Stimulated activated CD8-positive, alpha-beta memory T cell treated with anti-CD3 and anti-CD28 coated beads, Interleukin-15, amount 100 ng/mL, for 24 hours (primary cell): ENCODE measurements at places on chromosomes 4 and X.

- DNase-seq = no peak
Measured at GRCh38 chrX:74242484-74243138, 61.4 kb upstream of the ZCCHC13 start.

GRCh38 chrX:22424919-22425318 is 152.2 kb downstream of the CBLL2 start:
- no peak for DNase-seq

- DNase-seq = no peak
Measured at GRCh38 chr4:67344594-67345380, 200.5 kb downstream of the CENPC start.

DNA sequence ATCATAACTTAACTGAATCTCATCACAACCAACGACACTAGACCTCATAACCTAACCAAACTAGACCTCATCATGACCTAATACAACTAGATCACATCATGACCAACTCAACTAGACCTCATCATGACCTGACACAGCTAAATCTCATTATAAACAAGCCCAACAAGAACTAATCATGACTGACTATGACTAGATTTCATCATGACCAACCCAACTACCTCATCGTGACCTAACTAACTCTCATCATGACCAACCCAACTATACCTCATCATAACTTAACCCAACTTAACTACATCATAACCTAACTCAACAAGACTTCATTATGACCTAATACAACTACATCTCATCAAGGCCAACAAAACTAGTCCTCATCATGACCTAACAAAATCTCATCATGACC is 86.8 kb downstream of the DHRSX start:
- no peak for DNase-seq

GRCh38 chrX:23901805-23902204 is 5.9 kb downstream of the APOO start:
- DNase-seq = no peak

GRCh38 chrX:31091819-31092218 is 20.0 kb upstream of the FTHL17 start:
- DNase-seq = no peak

DNA sequence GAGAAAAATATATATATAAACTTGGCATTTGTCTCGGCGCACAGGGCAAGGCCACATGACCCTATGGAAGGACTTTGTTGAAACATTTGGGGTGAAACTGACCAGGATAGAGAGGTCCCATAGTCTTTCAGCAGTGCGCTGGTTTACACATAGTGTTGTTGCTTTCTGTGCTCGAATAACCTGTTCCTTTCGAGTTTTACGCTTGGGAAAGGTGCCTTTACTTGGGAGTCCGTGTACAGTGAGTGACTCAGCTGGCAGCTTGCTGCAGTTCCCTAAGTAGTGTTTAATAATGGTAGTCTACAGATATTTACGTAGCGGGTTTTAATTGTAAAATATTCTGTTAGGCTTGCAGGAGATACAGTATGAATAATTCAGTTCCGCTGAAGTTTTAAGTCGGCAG is 578 bp downstream of the APOOL start:
- no peak for DNase-seq

DNA sequence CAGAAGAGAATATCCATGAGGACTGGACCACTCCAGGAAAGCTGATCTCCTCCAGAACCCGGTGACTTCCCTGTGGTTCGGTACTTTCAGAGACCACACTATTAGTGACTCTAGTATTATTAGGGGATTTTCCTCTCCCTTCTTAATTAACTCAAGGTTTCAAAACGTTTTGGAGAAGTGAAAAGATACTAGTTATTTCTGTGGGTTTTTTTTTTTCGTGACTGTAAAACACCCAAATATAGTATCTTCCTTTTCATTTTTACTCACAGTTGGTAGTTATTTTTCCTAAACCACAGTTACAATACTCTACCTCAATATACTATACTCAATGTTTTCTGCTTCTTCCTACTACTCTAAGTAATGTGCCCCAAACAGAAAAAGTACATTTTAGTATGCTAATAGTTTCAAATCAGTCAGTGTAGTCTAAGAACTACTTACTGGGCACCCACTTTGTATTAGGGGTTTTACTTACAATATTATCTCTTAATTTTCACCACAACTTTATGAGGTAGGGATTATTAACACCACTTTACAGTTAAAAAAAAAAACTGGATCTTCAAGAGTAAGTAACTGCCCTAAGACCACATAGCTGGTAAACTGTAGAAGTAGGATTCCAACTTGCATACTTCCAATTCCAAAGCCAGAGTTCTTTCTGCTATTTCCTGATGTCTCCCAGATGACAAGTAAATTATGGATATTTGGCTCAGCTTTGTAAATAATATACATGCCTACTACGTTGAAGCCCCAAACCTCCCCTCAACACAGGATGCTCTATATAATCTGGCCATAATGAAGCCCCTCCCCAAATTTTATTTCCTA is 45.0 kb downstream of the SLC9A7 start:
- DNase-seq = no peak

DNA sequence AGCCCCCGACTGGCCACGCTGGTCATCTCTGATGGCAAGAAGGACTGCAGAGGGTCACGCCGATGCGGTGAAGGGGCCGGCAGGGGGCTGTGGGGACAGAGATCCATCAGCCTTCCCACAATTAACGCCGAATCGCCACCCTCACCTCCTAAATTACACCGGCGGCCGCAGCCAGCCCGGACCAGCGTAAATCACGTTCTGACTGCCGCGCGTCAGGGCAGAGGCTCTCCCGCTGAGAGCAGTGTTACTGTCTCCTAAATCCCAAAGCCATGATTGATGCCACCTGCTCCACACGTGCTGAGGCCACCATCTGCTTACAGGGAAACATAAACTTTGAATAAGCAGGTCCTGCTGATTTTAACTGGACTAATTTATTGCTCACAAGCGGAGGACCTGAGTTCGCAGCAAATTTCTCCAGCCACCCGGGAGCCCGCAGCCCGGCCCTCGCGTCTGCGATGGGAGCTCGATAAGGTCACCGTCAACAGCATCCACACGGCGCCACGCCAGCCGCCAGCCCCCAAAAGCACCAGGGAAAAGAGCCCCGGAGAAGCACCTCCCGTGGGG is 127.3 kb upstream of the NKX1-1 start:
- DNase-seq = no peak

- no peak for DNase-seq
Measured at GRCh38 chr4:184471881-184472613, 2.3 kb downstream of the IRF2 start.

- DNase-seq = no peak
Measured at GRCh38 chr4:114286262-114286810, 306.9 kb upstream of the ARSJ start.

- no peak for DNase-seq
Measured at GRCh38 chr4:152947311-152947710, 11.2 kb downstream of the FHDC1 start.

- no peak for DNase-seq
Measured at GRCh38 chr4:155241664-155242063, 33.2 kb downstream of the NPY2R start.

- no peak for DNase-seq
Measured at GRCh38 chr4:70761276-70761816, 39.6 kb downstream of the RUFY3 start.

GRCh38 chr4:154399259-154399974 is 92.2 kb downstream of the DCHS2 start:
- DNase-seq = no peak

- DNase-seq = no peak
Measured at GRCh38 chrX:148788449-148788848, 288.0 kb downstream of the AFF2 start.

- no peak for DNase-seq
Measured at GRCh38 chrX:12843061-12843667, 23.7 kb upstream of the TLR7 start.

GRCh38 chrX:138859421-138859820 is 147.9 kb upstream of the FGF13 start:
- no peak for DNase-seq

DNA sequence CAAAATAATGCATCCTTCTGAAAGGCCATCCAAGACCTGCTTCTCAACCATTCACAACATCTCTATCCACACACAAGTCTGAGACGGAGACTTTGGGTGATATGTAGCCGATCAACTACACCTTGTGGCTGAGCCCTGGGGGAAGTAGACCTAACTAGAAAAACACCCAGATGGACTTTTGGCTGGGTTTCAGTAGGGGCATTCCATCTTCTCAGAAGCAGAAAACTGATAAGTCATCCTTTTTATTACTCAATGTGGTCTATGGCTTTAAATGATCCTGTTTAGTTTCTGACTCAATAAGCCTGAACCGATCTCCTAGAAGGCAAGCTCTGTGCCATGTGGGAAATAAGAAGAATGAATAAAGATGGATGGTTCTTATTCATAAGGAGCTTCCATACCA is 82.5 kb upstream of the AFF2 start:
- no peak for DNase-seq

DNA sequence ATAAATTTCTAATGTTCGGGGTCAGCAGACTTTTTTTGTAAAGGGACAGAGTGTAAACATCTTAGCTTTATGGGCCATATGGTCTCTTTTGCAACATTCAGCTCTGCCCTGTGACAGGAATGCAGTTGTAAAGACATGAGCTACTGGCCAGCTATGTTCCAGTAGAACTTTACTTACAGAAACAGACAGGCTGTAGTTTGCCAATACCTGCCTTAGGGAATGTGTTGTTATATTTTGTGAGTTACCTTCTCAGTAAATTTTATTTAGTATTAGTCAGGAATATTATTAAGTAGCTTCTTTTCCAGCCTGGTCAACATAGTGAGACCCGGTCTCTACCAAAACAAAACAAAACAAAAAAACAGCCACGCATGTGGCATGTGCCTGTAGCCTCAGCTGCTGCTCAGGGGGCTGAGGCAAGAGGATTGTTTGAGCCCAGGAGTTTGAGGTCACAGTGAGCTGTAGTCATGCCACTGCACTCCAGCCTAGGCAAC is 48.7 kb downstream of the HTT start:
- no peak for DNase-seq

DNA sequence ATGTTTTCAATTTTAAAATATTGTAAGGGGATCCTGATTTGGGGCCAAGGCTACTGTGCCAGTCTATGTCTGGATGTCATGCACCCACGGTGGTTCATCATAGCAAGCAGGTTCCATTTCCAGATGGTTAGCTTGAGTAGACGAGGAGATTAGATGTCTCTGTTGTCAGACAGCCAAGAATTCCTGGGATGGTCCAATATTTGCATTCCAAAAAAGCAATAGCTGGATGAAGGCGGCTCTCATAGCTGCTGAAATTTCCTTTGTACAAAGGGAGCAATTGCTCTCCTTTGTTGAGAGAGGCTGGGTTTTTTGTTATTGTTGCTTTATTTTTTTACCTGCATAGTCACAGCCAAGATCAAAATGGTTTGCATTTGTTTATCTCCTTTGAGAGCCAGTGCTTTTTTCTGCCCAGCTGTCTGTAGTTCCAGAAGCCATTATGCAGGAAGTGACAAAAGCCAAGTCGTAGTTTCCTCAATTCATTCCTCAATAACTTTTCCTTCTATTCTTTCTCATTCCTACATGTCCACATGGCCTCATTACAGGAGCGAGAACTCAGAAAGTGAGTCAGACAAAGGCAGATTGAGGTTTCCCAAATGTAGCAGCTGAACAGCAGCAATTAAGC is 107.9 kb downstream of the MMRN1 start:
- no peak for DNase-seq

DNA sequence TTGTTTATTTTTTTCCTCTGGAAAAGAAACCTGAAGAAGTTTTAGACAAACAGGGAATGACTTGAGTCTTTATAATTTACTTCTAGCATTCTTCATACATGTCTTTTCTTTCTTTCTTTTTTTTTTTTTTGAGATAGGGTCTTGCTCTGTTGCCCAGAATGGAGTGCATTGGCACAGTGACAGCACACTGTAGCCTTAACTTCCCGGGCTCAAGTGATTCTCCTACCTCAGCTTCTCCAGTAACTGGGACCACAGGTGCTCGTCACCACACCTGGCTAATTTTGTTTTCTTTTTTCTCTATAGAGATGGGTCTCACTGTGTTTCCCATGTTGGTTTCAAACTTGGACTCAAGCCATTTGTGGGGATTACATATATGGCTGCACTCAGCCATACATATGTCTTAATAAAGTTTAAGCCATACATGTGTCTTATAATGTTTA is 71.8 kb downstream of the RAPGEF2 start:
- DNase-seq = no peak

GRCh38 chr4:10091531-10092181 is 24.9 kb downstream of the WDR1 start:
- no peak for DNase-seq

- no peak for DNase-seq
Measured at GRCh38 chr4:186943411-186943810, 219.8 kb upstream of the FAT1 start.

DNA sequence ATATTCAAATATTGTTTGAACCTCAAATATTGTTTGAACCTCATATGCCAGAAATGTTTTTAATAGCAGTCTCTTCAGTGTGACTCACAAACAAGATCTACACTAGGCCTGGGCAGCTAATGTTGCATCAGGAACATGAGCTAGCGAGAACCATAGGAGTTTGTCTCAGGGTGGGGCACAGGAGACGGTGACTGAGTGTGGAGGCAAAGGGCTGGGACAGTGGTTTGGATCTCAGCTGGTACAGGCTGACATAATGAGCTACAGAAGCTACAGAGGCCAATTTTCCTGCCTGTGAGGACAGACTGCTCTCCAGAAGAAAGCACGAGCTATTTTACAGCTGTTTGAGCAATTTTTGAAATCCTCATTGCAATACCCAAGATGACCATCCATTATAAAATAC is 224.7 kb downstream of the CENPC start:
- DNase-seq = no peak

DNA sequence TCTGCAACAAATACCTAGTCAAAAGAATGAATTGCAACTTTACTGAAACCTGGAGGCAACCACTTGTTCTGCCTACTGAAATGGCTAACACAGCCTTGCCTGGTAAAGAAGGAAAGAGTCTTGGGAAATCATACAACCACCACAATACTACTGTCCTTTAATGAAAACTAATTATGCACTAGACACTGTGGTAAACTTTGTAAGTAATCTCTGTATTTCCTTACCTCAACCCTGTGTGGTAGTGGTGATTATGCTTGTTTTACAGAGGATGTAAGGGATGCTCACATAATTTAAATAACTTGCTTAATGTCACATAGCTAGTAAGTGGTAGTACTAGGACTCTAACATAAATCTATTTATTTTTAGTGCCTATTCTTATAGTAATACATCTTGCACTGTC is 44.7 kb downstream of the TMEM156 start:
- no peak for DNase-seq

DNA sequence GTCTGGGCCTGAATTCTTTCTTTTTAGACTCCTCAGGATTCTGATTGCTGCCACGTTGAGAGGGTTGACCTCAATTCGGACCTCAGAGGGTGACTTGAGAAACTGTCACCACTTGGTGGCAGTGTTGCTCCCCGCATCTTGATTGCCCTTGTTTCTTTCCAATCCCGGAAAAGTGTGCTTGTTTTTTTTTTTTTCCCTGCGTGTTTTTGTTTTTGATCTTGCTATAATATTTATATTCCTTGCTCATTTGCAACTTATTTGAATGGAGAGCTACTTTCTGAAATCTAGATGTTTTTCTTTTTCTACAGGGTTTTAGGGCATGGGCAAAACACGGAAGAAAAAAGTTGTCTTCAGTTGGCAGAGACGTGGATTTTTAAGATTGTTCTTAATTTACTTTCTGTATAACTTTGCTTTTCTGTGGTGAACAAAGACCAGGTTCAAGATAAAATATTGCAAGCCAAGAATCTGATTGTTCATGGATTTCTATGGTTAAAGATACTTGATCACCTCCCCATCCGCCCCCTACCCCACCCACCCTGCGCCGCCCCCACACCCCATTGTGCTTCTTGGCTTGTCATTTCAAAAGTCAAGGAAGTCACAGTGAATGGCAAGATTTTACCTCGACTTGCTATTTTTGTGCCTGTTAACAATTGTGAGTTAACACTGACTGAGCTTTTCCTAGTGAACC is 102.0 kb downstream of the PTTG2 start:
- peak; percentile 33 for DNase-seq

GRCh38 chrX:154351183-154352011 is 23.0 kb downstream of the FLNA start:
- DNase-seq = no peak
